ENCODE measurements at places on chromosomes 2 and 18.

DNA sequence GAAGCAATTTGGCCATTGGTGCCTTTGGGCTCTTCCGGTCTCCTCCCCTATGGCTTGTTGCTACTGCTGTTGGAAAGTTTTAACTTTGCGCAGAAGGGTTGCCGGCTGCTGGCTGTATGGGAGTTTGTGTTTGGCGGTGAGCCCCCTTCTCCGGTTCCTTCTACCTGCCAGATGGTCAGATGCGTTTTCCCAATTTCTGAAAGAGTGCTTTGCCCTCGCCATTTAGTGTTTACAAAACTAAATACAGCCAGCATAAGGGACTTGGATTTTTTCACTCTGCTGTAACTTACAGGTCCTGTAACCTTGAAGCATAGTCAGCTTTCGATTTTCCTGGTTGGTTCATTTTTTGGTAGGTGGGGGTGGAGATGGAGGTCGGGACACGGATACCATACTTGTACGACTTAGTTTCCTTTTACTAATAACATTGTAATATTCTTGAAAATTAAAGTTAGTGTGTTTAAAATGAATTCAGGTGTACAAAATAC lies 604 bp downstream of the COQ10B start:
- no peak for DNase-seq

DNA sequence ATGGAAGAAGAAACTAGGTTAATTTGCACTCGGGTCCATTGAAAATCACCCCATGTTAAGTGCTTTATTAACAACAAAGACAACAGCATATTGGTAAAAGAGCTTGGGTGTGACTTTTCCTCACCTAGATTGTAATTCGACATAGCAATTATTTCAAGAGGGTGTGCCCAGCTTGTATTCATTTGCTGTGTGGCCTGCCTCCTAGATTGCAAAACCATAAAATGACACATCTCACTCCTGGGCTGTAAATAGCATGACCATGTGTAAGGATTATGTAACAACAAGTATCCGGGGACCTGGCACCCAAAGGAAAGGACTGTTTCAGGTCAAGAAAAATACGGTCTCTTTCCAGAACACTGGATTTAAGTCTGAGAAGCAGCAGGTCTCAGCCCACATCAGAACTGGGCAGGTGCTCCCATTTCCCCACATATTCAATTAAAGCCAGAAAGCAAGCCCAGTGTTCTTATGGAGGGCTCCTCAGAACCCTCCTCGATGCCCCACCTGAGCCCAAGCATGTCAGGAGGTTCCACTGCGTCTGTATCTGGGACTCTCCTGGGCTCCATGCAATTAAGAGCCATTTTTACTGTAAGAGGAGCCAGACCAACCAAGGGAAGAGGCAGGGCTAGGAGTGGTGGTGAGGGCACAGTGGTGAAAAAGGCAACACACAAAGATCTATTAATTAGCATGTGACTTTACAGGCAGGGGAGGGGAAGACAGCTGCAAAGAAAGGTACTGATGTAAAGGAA lies 39.2 kb downstream of the MREG start:
- DNase-seq = no peak

DNA sequence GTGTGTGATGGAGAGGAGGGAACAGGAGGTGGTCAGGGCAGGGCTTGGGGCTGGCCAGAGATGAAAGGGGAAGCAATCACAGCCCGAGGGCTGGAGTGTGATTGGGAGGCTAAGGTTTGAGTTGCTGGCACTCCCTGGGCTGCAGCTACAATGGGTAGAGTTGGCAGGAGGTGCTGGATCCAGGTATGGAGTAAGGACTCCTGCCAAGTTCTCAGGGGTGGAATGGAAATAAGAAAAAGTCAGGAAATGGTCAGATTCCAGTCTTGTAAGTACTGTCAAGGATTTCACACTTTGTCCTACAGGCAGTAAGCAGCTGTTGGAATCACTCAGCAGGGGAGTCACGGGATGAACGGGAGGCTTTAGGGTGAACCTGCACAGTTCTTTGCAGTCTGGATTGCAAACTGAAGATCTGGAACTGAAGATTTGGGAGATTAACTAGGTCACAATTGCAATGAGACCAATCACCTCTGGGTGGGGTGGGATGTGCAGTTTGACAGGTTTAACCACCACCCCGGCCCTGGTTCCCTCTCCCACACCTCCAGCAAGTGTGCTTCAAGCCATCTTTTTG lies 10.9 kb upstream of the INPP5D start:
- DNase-seq = no peak

DNA sequence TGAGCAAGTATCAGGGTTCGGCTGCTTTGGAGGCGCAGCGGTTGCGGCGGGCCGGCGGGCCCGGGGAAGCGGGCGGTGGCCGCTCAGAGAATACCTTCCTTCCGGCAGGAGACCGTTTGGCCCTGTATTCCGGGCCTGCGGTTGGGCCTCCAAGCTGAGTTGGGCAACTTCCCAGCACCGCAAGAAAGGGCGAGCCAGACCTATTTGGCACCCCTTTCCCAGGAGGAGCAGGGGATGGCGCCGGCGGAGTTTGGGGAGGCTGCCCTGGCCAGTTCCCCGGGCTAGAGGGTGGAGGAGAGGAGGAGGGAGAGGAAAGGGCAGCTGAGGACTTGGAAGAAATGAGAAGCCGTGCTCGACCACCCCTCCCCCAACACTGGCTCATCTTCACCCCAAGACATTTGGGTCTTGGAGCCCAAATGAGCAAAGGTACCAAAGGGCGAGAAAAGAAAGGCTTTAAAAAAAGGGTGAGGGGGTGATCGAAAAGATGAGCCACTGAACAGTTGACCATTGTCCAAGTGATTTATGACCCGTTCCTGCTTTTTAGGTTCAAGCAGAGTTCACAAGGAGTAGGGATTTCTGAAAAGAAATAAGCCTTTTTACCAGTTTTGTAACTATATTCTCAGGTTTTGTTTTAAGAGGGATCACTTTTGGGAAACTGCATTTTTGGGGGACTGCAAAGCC lies 8.4 kb downstream of the HOXD3 start:
- DNase-seq = no peak

- no peak for DNase-seq
These were observed 9.1 kb downstream of the RAX start for GRCh38 chr18:59264121-59264571.

DNA sequence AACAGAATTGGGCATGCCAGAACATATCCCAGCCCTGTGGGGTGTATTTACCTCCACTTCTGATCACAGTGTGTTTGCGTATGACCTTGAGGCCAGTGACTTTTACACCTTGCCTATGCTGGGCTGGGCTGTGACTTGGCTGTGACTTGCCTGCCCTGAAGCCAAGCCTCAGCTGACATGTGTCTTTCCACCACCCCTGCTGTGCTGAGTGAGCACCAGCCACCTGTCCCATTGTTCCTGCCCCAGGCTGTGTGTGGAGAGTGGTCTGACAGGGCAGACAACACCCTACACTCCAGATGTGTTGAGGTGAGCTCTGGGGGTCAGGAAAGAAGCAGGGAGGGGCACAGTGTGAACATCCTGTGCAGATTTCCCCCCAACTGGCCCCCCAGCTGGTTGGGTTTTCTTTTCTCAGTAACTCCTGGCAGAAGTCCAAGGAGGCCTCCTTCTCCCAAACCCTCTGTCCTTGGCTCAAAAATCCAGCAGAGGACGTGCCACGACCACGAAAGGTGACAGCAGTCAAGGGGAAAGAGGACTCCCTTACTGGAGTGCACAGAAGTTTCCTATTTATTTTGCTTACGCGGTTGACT lies 5.1 kb upstream of the STEAP3 start:
- DNase-seq = no peak

- no peak for DNase-seq
These were observed 492.5 kb upstream of the POU3F3 start for GRCh38 chr2:104361414-104361813.

GRCh38 chr2:48398285-48399002 lies 131.5 kb upstream of the STON1 start:
- no peak for DNase-seq

GRCh38 chr18:37675699-37676098 lies 110.1 kb upstream of the CELF4 start:
- no peak for DNase-seq

- no peak for DNase-seq
These were observed 56.5 kb downstream of the TPGS2 start for GRCh38 chr18:36772241-36772723.

All from activated naive CD4-positive, alpha-beta T cell (primary cell).